ENCODE measurements at places on chromosomes 1 and 21.
A peak's percentile ranks its signal among the peaks of the same experiment; 100 is the strongest.

DNA sequence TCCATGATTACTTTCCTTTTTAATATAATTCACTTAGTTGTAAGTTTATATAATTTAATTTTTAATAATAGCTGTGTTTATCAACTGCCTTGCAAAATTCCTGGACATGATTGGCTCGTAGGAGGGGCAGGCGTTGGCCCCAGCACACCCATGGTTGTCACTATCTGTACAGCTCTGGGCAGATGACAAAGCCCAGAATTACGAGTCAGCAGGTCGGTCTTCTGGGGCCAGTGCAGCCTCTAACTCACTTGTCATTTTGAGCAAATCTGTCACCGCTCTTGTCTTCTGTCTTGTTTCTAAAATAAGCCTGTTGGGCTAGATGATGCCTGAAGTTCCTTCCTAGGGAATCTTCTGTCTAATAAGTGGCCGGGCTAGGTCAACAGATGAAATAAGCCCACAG is 21.4 kb upstream of the LRRC38 start:
- no peak for DNase-seq

- DNase-seq, result no peak
Observed at GRCh38 chr1:14300991-14301703, 297.3 kb upstream of the KAZN start.

- no peak for DNase-seq
Observed at GRCh38 chr21:38307771-38308531, 51.2 kb downstream of the KCNJ15 start.

DNA sequence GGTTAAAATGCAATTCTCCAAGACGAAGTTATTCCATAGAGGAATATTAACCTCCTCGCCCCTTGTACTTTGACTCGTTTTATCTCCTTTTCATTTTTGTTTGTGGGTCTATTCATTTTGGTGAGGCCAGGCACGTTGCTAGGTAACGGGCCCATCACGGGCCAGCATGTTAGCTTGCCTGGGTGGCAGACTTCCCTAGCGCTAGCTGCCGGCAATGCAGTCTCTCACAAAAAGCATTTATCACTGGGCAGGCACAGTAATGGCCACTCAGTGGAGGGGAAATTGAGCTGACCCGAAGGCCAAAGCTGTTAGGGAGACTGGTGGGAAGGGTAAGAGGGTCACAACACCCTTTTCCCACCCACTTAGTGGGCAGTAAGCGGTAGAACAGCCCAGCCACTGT is 234.4 kb upstream of the FOXD3 start:
- DNase-seq, result no peak

DNA sequence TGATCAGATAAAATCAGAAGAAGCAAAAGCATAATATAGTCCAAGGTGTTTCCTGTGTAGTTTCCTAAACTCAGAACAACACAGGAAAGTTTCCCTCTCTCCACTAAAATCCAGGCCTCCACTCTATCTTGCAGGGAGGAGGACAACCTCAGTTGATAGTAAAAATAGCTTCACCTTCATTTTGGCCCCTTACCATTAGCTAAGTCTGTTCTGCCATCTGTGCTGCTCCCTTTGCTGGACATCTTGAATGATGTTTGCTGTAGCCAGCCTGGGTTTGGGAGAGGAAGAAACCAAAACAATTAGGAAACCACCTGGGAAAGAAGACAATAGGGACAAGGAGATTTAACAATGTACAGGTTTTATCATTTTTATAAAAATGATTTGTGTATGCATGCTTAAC is 18.6 kb downstream of the DCAF8 start:
- no peak for DNase-seq

- peak; percentile 42 for DNase-seq
Observed at GRCh38 chr1:89085781-89086180, 20.8 kb upstream of the GBP1 start.

DNA sequence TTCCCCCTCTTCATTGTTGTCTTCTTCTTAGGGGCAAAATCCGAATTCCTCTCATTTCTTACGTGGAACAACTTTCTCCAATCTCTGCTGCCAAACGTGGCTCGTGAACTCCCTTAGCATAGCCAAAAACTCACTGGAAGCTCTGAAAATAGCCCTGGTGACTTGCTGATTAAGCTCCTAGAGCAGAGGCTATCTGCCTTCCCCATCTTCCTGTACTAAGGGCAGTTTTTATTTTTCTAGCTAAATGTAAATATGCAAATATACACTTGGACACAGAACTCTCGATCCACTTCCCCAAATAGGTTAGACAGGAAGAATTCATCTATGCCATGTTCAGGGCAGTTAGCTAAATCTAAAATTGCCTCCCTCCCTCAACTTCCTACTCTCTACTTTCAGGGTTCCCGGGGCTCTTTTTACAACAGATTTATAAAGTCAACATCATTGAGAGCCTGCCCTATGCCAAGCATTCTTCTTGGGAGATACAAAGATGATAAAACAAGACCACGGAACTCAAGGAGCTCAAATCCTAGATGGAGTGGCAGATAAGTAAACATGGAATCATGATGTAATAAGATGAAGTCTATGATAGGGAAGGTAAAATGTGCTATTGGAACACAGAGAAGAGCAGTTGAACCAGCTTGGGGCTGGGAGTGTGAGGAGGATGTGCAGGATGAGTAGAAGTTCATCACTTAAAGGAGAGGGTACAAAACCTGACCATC is 59.4 kb upstream of the FMOD start:
- no peak for DNase-seq

- DNase-seq, result no peak
Observed at GRCh38 chr1:229848752-229849677, 218.0 kb upstream of the GALNT2 start.

GRCh38 chr1:34479731-34480130 is 275.1 kb upstream of the GJB5 start:
- DNase-seq, result no peak

DNA sequence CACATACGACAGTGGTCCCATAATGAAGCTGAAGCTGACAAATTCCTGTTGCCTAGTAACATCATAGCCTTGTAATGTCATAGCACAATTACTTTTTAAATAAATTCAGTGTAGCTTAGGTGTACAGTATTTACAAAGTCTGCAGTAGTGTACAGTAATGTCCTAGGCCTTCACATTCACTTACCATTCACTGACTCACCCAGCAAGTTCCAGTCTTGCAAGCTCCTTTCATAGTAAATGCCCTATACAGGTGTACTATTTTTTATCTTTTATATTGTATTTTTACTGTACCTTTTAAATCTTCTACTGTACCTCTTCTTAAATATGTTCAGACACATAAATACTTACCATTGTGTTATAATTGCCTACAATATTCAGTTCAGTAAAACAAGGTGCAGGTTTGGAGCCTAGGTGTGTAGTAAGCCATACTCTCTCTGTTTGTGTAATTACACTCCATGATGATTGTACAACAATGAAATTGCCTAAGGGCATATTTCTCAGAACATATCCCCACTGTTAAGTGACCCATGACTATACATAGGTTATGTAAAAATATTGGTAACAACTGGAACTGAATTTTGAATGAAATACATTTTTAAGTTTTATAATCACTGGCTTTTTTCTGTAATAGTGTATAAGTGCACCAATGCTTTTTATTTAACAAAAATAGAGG is 33.5 kb upstream of the ADAM30 start:
- no peak for DNase-seq

- DNase-seq, result no peak
Observed at GRCh38 chr21:38784458-38785266, 21.1 kb upstream of the ETS2 start.

DNA sequence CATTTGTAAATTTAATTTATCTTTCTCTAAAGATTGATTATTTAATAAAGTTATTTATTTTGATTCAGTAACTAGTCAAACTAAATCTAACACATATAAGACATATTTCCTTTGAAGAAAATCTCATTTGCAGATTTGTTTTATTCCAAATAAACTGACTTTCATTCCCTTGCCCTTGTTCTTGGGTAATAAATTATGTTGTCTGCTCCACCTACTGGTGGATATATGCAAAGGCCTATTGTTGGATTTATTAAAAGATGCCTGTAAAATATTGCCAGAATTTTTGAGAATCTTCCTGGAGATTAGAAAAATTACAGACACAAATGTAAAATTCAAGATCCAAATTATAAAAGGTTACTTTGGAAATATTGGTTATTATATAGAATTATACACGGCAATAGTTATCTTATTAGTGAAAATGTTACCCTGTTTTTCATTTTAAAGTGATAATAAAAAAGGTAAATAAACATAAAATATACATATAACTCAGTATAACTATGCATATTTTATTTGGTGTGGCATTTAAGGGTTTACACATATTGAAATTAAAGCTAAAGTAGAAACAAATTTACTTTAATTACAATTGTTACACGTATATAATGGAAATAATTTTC is 116.1 kb downstream of the SPATA17 start:
- no peak for DNase-seq

- DNase-seq, result no peak
Observed at GRCh38 chr1:47059376-47059775, 7.7 kb upstream of the CYP4Z1 start.

DNA sequence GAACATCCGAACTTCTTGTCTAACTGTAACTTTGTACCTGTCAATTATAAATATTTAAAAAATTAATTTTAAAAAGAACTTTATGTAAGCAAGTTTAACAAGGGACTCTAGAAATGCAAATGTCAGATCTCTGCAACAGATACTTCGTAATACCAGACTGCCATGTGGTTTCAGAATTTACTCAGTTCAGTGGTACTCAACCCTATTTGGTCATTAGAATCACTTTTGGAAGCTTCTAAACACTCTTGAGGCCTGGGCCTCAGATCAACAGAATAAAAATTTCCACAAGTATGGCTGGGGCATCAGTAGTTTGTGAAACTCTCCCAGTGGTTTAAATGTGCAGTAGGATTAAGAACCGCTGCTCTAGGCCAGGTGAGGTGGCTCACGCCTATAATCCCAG is 139.5 kb upstream of the SMYD2 start:
- DNase-seq, result no peak

DNA sequence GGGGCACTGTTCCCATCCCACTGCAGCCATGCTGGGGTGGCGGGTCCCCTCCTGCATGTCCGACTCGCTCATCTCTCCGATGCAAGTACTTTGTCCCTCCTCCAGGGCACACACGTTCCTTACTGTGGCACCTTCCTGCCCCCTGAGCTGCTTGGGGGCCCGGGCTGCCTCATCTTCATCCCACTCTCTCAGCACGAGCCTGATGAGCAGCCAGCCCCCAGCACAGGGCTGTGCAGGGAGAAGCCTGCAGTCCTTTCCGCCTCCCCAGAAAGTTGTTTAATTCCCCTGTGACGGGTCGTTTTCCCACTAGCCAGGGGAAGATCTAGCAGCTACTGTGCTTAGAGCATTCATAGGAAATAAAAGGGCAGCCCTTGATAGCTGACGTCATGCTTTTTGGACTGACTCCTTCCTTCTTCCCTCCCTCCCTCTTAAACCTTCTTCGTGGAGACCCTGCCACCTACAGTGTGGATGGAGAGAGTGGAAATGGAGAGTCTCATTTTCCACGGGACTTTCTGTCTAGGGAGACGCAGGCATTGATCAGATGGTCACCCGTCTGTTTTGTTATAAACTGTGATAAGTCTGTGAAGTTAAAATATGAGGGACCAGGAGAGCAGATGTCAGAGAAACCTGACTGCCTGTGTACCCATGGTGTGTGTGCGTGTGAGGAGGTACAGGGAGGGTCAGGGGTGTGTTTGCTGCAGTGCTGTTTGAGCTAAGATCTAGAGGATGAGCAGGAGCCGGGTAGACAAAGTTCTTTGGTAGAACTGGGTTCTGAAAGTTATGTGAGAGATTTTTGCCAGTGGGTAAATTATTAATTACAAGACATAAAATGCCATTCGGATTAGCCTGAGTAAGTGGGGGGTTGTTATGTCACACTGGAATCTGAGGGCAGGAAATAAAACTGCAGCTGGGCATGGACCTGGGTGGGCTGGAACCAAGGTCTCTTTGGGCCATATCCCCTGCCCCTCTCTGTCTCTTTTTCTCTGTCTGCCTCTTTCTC is 34.3 kb downstream of the GPR137B start:
- no peak for DNase-seq

DNA sequence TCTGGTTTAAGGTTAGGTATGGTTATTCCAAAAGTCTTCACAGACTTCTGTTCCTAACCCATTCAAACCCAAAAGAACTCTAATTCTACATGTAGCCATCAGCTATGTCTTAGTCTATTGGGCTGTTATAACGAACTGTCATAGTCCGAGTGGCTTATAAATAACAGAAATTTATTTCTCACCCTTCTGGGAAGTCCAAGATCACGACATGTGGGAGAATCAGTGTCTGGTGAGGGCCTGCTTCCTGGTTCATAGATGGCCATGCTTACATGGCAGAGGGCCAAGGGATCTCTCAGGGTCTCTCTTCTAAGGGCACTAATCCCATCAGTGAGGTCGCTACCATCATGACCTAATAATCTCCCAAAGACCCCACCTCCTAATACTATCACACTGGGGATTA is 103.0 kb upstream of the PPP2R5A start:
- no peak for DNase-seq

DNA sequence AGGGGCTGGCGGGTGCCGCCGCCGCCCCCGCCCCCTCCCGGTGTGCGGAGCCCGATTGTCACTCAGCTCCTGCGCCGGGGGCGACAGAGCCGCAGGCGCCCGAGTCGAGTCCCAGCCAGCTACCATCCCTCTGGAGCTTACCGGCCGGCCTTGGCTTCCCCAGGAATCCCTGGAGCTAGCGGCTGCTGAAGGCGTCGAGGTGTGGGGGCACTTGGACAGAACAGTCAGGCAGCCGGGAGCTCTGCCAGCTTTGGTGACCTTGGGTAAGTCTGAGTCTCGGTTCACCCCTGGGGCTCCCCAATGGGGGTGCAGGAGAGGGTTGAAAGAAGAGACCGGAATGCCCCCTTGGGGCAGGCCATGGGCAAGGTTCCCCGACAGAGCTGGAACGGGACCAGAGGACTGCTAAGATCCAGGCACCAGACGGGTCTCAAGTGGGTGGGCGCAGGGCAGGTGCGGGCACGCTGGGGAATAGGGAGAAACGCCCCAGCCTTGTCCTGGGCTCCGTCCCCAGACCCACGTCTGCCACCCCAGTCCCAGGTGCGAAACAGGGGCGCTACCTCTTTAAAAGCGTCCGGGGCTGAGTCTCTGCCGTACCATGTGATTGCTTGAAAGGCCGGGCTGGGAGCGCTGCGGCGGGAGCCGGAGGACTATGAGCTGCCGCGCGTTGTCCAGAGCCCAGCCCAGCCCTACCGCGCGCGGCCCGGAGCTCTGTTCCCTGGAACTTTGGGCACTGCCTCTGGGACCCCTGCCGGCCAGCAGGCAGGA is at the start of gene ADORA1:
Gene ADORA1 (plus strand): TSS at position 61 of the 765 bp plus-strand sequence. CDS start 1,116 bp downstream, outside the sequence.
- DNase-seq, result no peak

DNA sequence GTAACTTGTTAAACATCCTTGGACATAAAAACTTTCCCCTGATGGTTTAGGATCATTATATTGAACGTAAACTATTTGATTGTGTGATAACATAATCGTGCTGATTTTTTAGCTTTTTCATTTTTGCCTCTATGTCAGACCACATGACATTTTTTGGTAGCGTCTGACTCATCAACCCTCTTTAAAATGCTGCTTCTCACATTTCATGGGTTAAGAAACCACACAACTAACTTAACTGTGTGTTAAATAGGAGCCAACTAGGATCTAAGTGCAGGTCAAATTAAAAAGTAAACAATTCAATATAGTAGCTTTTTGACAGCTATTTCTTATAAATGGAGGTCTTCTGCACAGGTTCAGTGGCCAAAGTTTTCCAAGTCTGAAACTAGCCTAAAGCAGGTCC is 9.8 kb downstream of the BTG3 start:
- no peak for DNase-seq

All from T-cell (primary cell).